ENCODE measurements at places on chromosomes 11 and 22. TPM values are rescaled to one million over a fixed set of nuclear protein-coding genes. Genes with fewer than 3 reads are reported as not detected.

The CCDC73 gene
- not detected for total RNA-seq

The TP53I11 gene
- total RNA-seq, result 3.9 TPM

The CD82 gene
- total RNA-seq, result 32.8 TPM

The NNMT gene
- 74.7 TPM for total RNA-seq

The SLC29A2 gene
- total RNA-seq, result under 0.01 TPM

The TMEM80 gene
- 5.6 TPM for total RNA-seq

The OR8G5 gene
- total RNA-seq, result not detected

- no peak overlapping the region for H3K27ac ChIP-seq
- peak; percentile 11 for DNase-seq
- H3K4me3 ChIP-seq, result no peak overlapping the region
- H3K36me3 ChIP-seq, result no peaks in the 10 kb centered on the region
- peaks cover 2% of the 10 kb centered on the region for H3K4me1 ChIP-seq
These were observed 48.4 kb downstream of the CDKN1C start for GRCh38 chr11:2837096-2837601.

- H3K27me3 ChIP-seq, result no peaks in the 10 kb centered on the region
- H3K4me3 ChIP-seq, result no peak overlapping the region
- H3K36me3 ChIP-seq, result no peaks in the 10 kb centered on the region
- peak; percentile 90 for DNase-seq
- H3K27ac ChIP-seq, result peak overlapping the region; percentile 23
These were observed 28.0 kb upstream of the ZBED5 start for GRCh38 chr11:10885703-10886363.

DNA sequence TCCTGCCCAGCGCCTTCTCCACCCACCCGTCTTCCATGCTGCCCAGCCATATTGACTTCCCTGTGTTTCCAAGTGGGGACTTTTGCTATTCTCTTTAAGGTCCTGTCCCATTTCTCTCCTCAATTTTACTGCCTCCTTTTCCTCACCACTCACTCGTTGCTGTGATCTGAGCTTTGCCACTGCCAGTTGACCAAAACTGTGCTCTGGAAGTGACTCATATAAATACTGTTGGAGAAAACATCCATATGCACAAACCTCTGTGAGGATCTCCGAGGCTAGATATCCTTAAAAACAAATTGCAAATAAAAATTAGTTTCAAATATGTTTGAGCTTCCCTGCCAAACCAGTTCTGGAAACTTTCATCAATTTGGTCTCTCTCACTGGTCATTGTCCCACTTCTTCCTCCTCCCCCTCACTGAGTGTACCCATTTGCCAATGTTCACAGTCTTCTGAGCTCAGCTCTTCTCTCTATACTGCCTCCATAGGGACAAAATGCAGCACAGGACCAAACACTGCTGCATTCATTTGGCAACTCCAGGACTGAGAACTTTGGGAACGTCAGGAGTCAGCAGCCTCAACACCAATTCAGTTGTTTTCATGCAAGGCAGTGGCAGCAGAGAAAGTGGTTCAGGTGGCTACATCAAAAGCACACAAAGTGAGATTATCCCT is 34.0 kb upstream of the MMP13 start:
- no peaks in the 10 kb centered on the region for H3K27me3 ChIP-seq
- no peaks in the 10 kb centered on the region for H3K36me3 ChIP-seq
- no peak overlapping the region for H3K4me3 ChIP-seq
- DNase-seq, result peak; percentile 79

- peaks cover 18% of the 10 kb centered on the region for H3K4me1 ChIP-seq
- no peaks in the 10 kb centered on the region for H3K36me3 ChIP-seq
- peak overlapping the region; percentile 53 for H3K27ac ChIP-seq
- H3K27me3 ChIP-seq, result no peaks in the 10 kb centered on the region
- no peak overlapping the region for H3K4me3 ChIP-seq
These were observed 19.8 kb upstream of the EHF start for GRCh38 chr11:34601085-34601444.

DNA sequence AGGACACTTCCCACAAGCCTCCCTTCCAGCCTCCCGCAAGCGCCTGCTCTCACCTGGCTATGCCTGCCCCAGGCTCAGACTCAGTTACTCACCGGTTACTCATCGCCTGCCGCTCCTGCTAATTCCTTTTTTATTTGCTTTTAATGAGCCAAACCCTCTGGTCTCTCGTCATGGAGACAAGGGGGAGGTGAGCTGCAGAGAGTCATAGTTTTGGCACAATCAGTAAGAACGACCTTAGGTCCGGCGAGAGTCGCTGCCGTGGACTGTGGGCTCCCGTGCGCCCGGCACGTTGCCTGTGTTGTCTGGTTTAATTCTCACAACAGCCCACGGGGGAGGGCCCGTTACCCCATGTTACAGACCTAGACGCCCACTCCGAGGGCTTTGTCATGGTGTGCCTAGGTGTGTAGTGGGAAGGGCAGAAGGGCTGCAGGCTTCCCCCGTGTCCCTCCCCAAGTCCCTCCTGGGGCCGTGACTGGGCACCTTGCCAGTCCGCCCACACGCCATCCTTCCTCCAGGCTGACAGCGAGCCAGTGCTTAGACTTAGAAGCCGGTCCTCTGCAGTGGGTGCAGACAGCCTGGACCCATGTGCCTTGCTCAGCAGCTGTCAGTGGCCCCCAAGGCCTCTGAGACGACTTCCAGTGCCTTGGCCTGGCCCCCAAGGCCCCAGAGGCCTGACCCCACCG is 42.2 kb downstream of the WNT7B start:
- H3K4me1 ChIP-seq, result peaks cover 10% of the 10 kb centered on the region
- H3K36me3 ChIP-seq, result no peaks in the 10 kb centered on the region
- peak overlapping the region; percentile 1 for H3K4me3 ChIP-seq
- no peak overlapping the region for H3K27ac ChIP-seq

- H3K4me1 ChIP-seq, result peaks cover 21% of the 10 kb centered on the region
- no peaks in the 10 kb centered on the region for H3K27me3 ChIP-seq
These were observed 52.8 kb downstream of the MN1 start for GRCh38 chr22:27748751-27749191.

- H3K27me3 ChIP-seq, result no peaks in the 10 kb centered on the region
- DNase-seq, result no peak
- H3K4me1 ChIP-seq, result peaks cover 10% of the 10 kb centered on the region
- H3K4me3 ChIP-seq, result no peak overlapping the region
- peaks cover 33% of the 10 kb centered on the region for H3K36me3 ChIP-seq
These were observed 3.0 kb downstream of the PLCB3 start for GRCh38 chr11:64254326-64254725.

- no peak overlapping the region for H3K27ac ChIP-seq
- peaks cover 7% of the 10 kb centered on the region for H3K4me1 ChIP-seq
- no peaks in the 10 kb centered on the region for H3K36me3 ChIP-seq
These were observed 18.2 kb upstream of the CD81 start for GRCh38 chr11:2358754-2359442.

DNA sequence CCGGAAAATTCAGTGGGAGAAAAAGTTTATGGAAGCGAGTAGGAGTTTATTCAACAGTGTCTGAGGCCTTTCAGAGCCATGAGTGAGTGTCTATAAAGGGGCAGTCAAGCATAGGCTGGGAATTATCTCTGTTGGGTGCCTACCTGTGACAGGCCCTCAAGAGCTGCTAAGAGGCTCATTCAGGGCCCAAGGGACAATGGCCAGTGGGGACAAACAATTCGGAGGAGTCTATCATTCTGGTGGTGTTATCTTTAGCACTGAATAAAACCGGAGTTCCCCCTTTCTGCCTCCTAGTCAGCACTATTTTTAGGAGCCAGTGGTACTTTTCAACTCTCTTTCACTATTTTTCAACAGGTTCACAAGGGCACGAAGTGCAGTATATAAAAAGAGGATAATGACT is 89.5 kb upstream of the HTATIP2 start:
- DNase-seq, result no peak
- H3K27ac ChIP-seq, result no peak overlapping the region
- H3K4me1 ChIP-seq, result no peaks in the 10 kb centered on the region
- no peak overlapping the region for H3K4me3 ChIP-seq
- no peaks in the 10 kb centered on the region for H3K36me3 ChIP-seq
- peaks cover 8% of the 10 kb centered on the region for H3K27me3 ChIP-seq

Data from IMR-90 (cell line).